B cell (primary cell): ENCODE measurements at places on chromosomes 7 and 10.

DNA sequence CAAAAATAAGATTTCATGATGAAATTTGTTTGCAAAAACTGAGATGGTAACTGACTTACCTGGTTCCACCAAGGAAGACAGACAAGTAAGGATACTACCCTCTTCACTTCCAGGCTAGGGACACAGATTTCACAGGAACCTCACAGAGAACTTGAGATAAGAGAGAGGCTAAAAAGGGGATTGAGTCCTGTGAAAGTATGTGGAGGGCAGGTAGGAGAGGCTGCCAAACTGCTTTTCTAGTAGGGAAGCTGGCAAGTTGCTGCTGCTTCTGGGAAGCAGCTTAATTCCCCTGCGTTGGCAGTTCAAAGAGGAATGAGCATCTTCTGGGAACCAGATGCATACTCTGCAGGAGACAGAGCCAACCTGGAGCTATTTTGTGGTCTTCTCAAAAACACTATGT lies 841.6 kb downstream of the CCSER2 start:
- no peak for DNase-seq

DNA sequence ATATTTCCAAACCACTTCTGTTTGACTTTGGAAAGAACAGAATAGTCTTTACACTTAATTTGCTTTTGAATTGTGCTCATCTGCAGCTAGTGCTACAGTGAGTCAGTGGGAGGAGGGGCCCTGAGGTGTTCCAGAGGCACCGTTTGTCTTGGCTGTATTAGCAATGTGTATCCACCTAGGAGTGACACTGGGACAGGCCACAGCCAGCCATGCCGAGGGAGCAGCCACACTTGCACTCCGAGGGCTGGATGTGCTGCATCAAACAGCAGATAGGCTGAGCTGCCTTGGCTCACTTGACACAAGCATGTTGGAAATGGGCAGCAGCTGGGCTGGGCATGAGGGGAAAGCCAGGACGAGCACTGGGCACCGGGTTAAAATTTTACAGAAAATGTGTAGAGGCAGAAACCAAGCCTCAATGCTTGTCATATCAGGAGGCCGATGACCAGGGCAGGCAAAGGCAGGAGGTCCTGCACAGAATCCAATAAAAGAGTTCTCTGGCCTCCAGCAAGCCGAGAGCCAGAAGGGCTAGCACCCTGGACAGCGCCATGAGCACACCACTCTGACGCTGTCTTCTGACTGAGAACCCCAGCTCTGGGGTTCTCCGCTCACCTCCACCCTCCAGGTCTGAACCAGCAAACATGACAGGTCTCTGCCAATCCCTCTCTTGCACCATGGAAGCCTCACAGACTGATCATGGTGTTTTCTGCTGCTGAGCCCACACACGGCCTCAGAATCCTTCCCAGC lies 163.3 kb downstream of the GRID1 start:
- DNase-seq, result no peak

DNA sequence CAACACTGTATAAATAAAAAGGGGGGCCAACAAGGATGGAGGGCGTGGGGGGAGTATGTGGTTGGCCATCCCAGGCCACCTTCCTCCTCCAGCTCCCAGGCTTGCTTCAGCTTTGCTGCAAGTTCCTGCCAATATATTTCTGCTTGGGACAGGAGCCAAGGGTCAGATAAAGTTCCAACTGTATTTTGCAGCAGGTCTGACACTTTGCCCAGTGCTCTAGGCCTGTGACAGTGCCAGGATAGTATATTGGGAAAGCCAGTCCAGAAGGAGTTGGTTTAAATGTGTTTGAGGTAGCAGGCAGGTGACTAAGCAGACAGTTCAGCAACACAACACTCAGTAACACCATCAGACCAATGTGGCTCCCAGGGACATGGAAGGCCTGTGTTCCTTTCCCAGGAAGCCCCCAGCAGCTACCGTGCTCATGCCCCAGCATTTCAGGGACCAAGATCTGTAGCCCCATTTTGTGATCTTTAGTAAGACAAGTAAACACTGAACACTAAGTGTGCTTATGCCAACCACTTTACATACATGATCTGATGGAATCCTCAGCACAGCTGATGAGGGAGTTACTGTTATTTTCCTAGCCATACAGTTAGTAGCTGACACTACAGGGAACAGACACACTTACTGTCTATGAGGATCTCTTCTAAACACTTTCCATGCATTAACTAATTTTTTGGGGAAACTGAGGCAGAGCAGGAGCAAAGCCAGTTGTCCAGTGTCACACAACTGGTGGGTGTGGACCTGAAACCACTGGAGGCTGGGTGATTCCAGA lies 38.9 kb downstream of the DNAJB12 start:
- no peak for DNase-seq

GRCh38 chr7:110486549-110486948 lies 604.4 kb upstream of the LRRN3 start:
- no peak for DNase-seq

DNA sequence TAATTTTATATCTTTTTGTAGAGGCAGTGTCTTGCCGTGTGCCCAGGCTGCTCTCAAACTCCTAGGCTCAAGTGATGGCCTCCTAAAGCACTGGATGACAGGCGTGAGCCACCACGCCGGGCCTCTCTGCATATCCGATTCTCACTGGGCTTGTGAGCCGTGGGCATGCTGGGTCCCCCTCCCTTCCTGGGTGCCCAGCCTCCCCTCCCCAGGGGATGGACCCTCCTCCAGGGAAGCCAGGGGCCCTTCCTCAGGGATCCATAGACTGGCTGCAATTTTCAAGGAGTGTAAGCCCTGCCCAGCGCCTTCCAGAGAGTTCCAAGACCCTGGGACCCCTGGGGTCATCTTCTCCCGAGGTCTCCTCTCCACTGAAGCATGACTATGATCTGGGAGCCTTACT lies 23.7 kb upstream of the ELFN1 start:
- no peak for DNase-seq

- DNase-seq, result no peak
These were observed 1.2 kb upstream of the LSM8 start for GRCh38 chr7:118182593-118183427.

DNA sequence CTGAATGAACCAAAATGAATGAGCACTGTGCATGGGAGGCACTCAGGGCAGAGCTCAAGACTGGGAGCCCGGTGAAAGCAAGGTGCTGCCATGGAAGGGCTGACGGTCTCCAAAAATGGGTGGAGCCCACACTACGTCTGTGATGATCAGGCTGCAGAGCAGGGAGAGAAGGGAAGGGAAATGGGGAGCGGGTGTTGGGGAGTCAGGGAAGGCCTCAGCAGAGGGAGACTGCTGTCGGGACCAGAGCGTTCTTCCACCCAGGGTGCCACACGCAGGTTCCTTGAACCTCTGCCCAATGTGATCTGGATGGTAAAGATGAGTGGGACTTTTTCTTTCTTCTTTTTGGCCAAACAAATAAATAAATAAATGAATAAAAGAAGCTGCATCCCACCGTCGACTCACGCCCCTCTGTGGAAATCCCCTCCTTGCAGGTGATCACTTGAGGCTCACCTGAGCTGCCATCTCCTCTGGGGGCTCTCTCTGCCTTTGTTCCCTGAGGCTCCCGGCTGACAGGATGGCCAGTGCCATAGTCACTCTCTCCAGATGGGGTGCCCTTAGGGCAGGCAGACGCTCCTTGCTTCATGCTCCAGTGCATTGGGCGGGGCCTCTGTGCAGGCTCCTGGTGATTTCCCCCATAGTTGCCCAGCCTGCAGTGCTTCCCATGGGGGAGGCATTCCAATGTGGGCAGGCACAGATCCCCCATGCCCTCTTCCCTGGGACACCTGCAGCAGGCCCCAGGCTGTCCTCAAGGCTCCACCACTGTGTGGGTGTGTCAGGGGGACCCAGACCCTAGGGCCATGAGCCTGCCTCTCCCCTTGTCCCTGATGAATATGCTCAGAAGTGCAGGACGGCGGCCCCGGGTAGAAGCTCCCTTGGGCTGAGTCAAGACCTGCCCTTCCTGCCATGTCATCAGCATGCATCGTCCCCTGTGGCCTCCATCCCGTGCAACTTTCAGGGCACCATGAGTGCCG lies 131.8 kb downstream of the PTPN20 start:
- DNase-seq, result no peak

- no peak for DNase-seq
These were observed 73.9 kb downstream of the NRP1 start for GRCh38 chr10:33260403-33261149.

- no peak for DNase-seq
These were observed 533.2 kb downstream of the PARD3 start for GRCh38 chr10:34281661-34282582.

- no peak for DNase-seq
These were observed 11.3 kb downstream of the STARD3NL start for GRCh38 chr7:38189231-38189938.

DNA sequence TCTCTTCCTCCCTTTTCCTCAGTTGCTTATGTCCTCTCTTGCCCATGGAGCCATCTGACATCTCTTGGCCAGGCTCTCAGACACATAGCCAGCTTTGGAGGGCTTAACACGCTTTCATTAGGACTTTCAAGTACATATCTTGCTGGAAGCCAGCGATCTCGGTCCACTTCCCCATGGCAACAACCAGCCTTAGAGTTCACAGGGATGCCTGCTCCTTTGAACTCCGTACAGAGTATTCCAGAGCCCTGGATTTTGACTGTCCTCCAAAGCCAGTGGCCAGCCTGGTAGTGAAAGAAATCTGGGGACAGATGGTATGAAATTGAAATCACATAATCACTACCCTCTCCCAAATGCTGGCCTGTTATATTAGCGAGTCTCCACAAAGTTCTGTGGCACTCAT lies 370.5 kb upstream of the NPVF start:
- DNase-seq, result no peak

DNA sequence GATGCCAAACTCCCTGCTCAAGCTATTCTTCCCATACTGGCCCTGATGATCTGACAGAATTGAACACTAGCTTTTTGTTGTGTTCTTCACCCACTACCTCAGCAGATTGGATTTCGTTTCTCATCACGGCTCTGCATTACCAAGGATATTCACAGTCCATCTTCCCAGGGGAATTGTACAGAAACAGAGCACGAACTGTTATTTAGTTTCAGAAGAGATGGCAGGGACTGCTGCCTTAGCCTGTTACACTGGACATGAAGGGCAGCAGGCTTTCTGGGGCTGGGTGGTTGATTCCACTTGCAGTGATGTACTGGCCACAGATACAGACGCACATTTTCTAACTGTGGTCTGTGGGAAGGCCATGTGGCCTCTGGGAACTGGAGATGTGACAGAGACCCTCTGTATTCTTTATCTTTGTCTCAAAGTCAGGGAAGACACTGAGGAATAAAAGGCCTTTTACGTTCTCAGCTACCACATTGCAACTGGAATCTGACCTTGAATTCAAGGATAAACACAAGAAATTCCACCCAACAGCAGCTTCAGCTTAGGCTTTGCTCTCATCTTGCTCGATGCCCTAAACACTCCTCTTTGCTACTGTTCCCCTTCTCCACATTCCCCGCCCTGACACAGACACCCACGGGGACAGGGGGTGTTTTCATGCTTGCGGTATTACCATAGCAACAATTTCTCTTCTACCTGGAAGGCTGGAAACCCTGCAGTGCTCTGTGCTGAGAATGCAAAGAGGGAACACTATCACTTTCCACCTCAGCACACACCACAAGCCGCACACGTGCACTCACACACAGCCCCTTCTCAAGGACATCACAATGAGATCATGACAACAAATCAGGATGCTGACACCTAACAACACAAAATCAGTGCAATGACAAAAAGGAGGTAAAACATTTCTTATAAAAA lies 81.7 kb downstream of the RNF216 start:
- DNase-seq, result peak; percentile 90

DNA sequence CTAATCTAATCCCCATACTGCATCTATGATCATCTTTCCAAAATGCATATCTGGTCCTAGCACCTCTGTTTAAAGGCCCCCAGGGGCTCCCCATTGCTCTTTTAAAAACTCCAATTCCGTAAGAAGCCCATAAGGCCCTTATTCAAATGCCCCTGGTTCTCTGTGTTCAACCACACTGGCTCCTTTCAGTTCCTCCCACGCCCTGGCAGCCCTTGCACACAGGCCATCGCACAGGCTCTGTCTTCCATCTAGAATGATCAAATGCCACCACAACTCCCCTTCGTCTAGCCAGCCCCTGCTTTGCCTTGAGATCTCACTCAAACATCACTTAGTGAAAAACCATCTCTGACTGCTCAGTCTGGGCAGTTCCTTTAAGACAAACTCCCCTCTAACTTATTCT lies 112.9 kb upstream of the LYZL2 start:
- DNase-seq, result no peak

DNA sequence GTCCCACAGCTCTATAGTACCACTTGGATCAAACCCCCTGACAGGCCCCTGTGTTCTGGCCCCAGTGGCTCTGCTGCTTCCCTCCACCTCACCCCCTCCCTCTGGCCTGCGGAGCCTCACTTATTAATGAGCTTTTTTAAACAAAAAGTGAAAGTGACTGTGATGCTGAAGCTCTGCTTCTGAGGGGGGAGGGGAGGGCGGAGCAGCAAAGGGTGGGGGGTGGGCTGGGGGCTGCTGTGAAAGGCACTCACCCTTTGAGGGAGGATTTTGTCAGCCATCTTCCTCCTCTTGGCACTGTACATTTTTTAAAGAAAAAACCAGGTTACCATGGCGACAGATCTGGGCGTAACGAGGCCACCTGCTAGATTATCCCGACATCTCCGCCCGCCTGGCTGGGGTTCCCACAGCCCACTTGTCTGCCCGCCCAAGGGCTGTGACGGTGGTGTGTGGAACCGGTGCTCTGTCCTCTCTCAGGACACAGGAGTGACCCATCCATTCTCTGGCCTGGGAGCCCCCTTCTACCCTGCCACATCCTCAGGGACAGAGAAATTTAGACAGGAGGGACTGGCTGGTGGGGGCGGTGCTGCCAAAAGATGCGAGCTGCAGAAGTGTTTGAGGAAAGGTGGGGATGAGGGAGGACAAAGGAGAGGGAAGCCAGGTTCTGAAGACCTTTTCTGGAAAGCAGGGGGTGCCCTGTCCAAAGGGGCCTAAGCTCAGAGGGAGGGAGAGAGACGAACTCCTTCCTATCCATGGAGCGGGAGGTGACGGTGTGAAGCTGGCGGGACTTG lies 4.9 kb downstream of the SMARCD3 start:
- DNase-seq, result peak; percentile 75

- no peak for DNase-seq
These were observed 10.4 kb downstream of the SFRP5 start for GRCh38 chr10:97761331-97761865.

- DNase-seq, result no peak
These were observed at the start of gene AGR3 for GRCh38 chr7:16881844-16882243. TSS of gene AGR3 (minus strand) at chr7:16881983. CDS start at chr7:16878618, 3,365 bp downstream.

DNA sequence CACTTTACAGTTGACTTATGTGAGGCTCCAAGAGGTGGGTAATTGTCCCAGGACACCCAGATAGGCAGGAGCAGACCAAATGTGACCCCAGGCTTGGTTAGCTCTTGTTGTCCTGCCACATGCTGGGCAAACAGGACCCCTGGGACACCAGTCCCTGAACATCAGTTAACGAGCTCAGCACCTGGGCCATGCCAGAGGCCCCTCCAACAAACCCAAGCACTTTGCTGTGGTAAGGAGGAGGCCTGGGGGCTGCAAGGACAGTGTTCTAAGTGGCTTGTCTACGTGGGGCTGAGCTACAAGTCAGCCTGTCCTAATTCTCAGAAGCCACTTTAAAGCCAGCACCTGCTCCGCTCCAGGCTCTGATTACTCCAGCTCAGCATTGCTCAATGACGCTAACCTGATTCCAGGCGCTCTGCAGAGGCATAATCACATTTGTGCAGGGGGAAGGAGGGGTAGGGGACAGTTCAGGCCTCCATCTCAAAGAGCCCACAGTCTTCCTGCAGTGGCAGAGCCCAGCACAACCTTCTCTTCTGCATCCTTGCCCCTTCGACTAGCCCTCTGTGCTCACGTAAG lies 57.2 kb downstream of the DDC start:
- DNase-seq, result no peak
